Stromal cell of bone marrow (primary cell): ENCODE measurements at places on chromosomes 4 and X.
A peak's percentile ranks its signal among the peaks of the same experiment; 100 is the strongest.

GRCh38 chr4:183345261-183345660, 23.0 kb upstream of the CLDN24 start:
- no peak for DNase-seq

- no peak for DNase-seq
Observed at GRCh38 chr4:8765084-8765483, 106.6 kb downstream of the HMX1 start.

DNA sequence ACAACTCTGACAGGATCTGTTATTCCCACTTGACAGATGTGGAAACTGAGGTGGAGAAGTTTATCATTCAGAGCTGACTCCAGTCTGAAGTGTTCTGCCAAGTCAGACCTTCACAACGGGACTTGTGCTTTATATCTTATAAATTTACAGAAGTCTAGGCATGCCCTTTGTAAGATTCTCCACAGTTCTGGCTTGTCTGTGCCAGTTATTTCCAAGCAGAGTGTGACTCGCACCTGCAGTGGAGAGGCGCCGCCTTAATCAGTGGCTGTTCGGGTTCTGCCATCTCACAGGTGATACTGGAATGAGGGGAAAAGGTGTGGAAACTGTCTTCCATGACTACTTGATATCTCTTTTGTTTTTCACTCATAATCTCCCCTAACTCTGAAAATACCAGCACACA, 63.2 kb downstream of the CPEB2 start:
- no peak for DNase-seq

DNA sequence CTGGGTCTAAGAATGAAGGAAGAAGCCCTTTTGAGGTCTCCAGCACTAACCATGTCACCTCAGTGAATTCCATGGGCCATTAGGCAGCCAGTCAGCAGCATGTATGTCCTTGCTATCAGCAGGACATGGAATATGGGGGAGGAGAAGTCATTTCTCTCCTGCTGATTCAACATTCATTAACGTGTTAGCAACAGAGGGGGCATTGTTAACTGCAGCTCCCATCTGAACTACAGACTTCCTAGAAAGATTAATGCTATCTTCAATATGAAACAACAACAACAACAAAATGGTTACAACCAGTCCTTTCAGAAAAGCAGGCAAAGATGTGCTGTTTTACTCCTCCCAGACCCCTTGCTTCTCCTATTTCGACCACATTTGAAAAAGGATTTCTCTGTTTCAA, 120.4 kb upstream of the SLC34A2 start:
- no peak for DNase-seq

- DNase-seq: no peak
Observed at GRCh38 chr4:159593681-159594080, 490.8 kb downstream of the RAPGEF2 start.

GRCh38 chr4:113756005-113756410, 5.5 kb downstream of the CAMK2D start:
- DNase-seq: peak; percentile 18
